ENCODE measurements at places on chromosomes 1 and 21.

GRCh38 chr1:227632325-227632724, 69.0 kb downstream of the ZNF678 start:
- DNase-seq: no peak

GRCh38 chr21:24955275-24955961, 651.9 kb downstream of the MRPL39 start:
- no peak for DNase-seq

DNA sequence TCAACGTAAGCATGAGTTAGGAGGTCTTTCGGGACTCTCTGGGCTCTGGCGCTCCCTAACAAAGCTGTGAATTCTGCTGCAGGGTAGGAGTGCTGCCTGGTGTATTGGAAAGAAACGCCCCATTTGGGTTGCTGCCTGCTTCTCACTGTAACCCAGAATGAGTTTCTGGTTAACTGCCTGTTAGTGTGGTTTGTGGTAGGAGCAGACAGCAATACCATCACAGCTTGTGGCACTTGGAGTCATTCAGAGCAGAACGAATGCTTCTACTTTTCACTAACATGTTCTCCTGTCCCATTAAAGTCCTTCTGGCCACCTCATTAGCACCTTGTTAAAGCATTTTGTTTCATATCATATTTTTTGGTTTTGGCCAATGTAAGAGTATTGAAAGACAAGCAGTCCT, 18.1 kb downstream of the MAP3K7CL start:
- DNase-seq: peak; percentile 33

- DNase-seq: no peak
These were observed 152.9 kb downstream of the TM2D1 start for GRCh38 chr1:61572046-61572445.

DNA sequence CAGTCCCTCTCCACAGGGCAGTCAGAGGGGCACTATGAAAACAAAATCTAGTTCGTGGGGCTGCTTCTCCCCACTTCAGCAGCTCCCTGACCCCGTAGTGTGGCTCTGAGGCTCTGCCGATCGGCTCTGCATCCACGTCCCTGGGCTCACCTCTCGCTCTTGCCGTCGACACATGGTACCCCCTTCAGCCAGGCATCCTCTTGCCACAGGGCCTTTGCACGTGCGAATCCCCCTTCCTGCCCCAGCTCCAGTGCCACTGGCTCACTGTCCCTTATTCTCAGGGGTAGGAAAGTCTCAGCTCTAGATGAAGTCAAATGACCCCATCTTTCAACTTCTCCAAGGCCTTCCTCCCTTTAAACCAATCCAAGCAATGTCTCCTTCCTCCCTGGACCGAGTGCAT, 72.7 kb downstream of the KLHDC7A start:
- no peak for DNase-seq

DNA sequence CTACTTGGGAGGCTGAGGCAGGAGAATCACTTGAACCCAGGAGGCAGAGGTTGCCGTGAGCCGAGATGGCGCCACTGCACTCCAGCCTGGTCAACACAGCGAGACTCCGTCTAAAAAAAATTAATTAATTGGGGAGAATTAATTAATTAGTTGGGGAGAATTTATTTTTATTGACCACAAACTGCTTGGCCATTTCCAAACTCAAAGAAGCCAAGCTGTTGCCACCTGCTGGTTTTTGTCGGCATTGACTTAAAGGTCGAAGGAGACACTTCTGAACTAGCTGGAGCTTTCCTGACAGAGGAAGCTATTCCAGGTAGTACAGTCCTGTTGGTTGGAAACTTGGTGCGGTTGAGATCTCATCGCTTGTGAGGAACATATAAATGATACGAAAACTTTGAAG, 13.1 kb downstream of the MAP1LC3C start:
- DNase-seq: peak; percentile 35

GRCh38 chr1:40692429-40692895, 958 bp downstream of the NFYC start:
- no peak for DNase-seq

DNA sequence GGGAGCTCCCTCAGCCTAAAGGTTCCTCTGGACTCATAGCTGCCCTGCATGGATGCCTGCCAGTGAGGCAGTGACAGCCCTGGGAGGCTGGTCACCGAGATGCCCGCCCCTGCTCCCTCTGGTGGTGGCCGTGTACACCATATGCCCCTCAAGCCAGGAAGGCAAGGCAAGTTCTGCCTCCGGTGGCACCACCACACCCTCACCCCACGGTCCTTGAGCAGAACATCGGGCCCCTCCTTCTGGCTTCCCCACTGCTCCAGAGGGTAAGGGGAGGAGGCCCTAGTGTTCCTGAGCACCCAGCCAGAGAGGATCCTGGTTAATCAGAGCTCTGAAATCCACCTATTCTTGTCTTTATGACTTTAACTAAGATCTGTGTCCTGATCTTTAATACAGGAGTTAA, 1.5 kb upstream of the S100A14 start:
- peak; percentile 82 for DNase-seq

- DNase-seq: no peak
These were observed at the start of gene FMOD for GRCh38 chr1:203351037-203351625. Gene FMOD (minus strand): TSS chr1:203351122. CDS start chr1:203348270, 2,852 bp downstream.
